Thyroid gland (tissue), 4 donors: ENCODE measurements at places on chromosomes 2 and 18. TPM values are rescaled to one million over a fixed set of nuclear protein-coding genes. Genes with fewer than 3 reads are reported as not detected.

- H3K4me3 ChIP-seq: no peak overlapping the region
- no peaks in the 10 kb centered on the region for H3K4me1 ChIP-seq
- no peak overlapping the region for H3K27ac ChIP-seq
Measured at GRCh38 chr2:145669301-145669700, 1149.4 kb upstream of the ZEB2 start.

- H3K4me3 ChIP-seq: no peak overlapping the region
- H3K27me3 ChIP-seq: no peaks in the 10 kb centered on the region
- no peaks in the 10 kb centered on the region for H3K4me1 ChIP-seq
- no peaks in the 10 kb centered on the region for H3K36me3 ChIP-seq
- DNase-seq: no peak
Measured at GRCh38 chr18:59801576-59801975, 98.2 kb upstream of the PMAIP1 start.

GRCh38 chr18:48889115-48889941 is 61.4 kb downstream of the SMAD7 start:
- H3K27ac ChIP-seq: no peak overlapping the region
- H3K27me3 ChIP-seq: no peaks in the 10 kb centered on the region
- no peak overlapping the region for H3K4me3 ChIP-seq
- peaks cover 7% of the 10 kb centered on the region for H3K4me1 ChIP-seq
- peak; percentile 51 for DNase-seq

DNA sequence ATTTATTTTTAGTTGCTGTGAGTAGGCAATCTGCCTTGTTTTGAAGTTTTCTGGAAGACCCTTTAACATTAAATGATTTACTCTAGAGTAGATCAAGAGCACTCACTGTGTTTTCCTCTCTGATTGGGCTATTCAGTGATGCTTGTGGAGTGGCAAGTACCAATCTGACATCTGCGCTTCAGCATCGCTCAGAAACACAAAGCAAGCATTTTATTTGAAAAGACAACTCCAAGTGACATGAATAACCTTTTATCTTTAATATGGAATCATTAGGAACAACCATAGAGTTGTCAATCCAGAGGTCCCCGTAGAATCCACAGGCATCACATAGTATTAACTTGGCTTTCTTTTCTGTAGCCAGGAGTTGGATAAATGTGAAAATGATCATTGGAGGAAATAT is 114.7 kb downstream of the CPS1 start:
- DNase-seq: no peak
- no peaks in the 10 kb centered on the region for H3K4me1 ChIP-seq

DNA sequence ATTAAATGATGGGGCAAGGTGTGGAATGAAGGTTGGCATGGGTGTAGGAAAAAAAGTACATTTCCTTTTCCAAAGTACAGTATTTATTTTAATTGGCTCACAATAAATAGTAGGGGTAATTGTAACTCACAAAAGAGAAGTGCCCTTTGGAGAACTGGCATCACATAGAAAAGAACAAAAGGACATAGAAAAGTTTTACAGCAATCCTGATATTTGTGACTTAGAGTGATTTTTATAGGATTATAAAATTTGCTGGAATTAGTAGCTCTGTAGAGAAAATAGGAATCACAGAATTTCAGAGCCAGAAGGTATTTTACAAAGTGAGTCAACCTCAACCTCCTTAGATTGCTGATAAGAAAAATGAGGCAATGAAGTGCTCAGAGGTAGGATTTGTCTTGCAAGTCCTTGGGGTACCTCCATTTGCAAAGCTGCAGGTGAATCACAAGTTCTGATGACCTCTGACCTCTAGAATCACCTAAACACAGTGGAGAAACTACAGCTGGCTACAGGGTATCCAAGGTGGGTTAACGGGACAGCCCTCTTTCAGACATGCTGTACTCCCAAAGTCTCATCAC is 133.6 kb downstream of the SOCS6 start:
- no peaks in the 10 kb centered on the region for H3K4me1 ChIP-seq
- no peaks in the 10 kb centered on the region for H3K36me3 ChIP-seq
- H3K27ac ChIP-seq: no peak overlapping the region
- DNase-seq: no peak
- H3K4me3 ChIP-seq: no peak overlapping the region

GRCh38 chr2:104841744-104842143 is 12.2 kb upstream of the POU3F3 start:
- H3K27ac ChIP-seq: no peak overlapping the region
- DNase-seq: no peak

DNA sequence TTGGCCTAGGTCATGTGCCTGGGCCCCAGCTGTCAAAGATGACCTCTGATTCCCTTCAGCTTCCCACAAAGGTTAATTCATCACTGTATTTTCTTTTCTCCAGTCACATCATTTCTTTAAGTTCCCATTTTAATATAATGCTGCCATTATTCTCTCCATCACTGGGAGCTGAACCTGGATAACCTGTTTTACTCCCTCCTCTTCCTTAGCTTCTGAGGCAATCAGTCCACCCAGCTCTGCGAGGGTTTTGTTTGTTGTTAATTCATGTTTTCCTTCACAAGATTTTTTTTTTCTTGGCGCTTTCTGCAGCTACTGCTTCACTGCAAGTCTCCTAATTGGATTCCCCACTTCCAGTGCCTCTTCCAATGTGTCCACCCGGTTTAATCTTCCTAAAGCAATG is 5.1 kb upstream of the EML4 start:
- no peak overlapping the region for H3K4me3 ChIP-seq
- no peaks in the 10 kb centered on the region for H3K36me3 ChIP-seq
- no peak overlapping the region for H3K27ac ChIP-seq
- H3K27me3 ChIP-seq: no peaks in the 10 kb centered on the region
- H3K4me1 ChIP-seq: no peaks in the 10 kb centered on the region
- no peak for DNase-seq

- no peak overlapping the region for H3K27ac ChIP-seq
- no peaks in the 10 kb centered on the region for H3K27me3 ChIP-seq
- no peak overlapping the region for H3K4me3 ChIP-seq
- DNase-seq: no peak
- H3K36me3 ChIP-seq: no peaks in the 10 kb centered on the region
Measured at GRCh38 chr2:55073000-55073983, 23.0 kb upstream of the RTN4 start.

DNA sequence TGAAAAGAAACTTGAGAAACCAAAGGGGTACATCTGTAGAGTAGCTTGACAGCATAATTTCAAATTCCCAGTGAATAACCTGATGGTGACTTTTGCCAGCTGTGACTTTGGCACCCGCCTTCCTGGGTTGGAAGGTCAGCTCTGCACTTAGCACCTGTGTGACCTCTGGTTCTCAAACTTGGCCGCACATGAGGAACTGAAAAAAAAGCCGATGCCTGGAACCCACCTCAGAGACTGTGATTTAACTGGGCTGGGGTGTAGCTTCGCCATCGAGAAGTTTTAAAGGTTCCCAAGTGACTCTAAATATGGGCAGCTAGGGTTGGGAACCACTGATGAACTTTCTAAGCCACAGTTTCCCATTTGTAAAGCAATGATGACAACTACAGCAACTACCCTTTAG is 6.5 kb downstream of the EFEMP1 start:
- no peaks in the 10 kb centered on the region for H3K27me3 ChIP-seq
- DNase-seq: no peak
- H3K27ac ChIP-seq: no peak overlapping the region
- no peak overlapping the region for H3K4me3 ChIP-seq
- peaks cover 11% of the 10 kb centered on the region for H3K4me1 ChIP-seq

DNA sequence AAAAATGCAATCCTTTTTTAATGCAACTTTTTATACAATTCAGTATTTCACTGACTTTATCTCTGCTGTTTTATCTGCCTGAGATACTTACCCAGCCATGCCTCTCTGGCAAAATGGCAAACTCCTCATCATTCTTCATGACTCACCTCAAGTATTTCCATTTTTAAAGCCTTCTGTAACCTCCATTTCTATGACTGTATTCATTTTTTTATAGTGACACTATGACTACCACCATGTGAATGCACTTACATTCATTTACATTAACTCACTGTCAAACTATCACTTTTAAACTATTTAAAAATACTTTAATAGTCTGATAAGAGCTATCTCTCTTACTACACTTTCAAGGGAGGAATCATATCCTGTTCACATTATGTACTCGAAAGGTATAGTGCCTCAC is 99.4 kb upstream of the SCN7A start:
- DNase-seq: no peak
- no peaks in the 10 kb centered on the region for H3K27me3 ChIP-seq
- H3K4me3 ChIP-seq: no peak overlapping the region

DNA sequence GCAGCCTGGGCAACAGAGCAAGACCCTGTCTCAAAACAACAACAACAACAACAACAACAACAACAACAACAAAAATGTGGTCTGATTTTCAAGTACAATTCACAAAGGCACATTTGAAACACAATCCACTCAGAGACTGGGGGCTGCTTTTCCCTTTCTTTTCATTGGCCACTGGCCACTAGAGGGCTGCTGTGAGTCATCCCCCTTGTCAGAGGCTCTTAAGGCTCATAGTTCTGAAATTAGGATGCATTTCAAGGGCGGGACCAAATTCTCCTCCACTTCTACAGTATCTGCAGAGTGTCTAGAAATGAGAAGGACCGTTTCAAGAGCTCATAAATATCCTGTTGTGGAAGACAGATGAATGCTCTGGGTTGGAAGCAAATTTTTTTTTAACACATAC is 285.4 kb downstream of the NRXN1 start:
- no peaks in the 10 kb centered on the region for H3K27me3 ChIP-seq
- no peaks in the 10 kb centered on the region for H3K36me3 ChIP-seq
- H3K27ac ChIP-seq: no peak overlapping the region
- H3K4me1 ChIP-seq: no peaks in the 10 kb centered on the region

- H3K4me3 ChIP-seq: no peak overlapping the region
- DNase-seq: no peak
- H3K27me3 ChIP-seq: no peaks in the 10 kb centered on the region
Measured at GRCh38 chr2:219111375-219112061, 49.1 kb downstream of the NHEJ1 start.

- no peaks in the 10 kb centered on the region for H3K27me3 ChIP-seq
- H3K4me3 ChIP-seq: no peak overlapping the region
- H3K4me1 ChIP-seq: peaks cover 12% of the 10 kb centered on the region
Measured at GRCh38 chr2:71136174-71136573, 5.7 kb downstream of the MPHOSPH10 start.

GRCh38 chr18:4119127-4119648 is 335.9 kb downstream of the DLGAP1 start:
- no peaks in the 10 kb centered on the region for H3K4me1 ChIP-seq
- no peak for DNase-seq
- no peaks in the 10 kb centered on the region for H3K36me3 ChIP-seq
- H3K4me3 ChIP-seq: no peak overlapping the region

- H3K4me1 ChIP-seq: no peaks in the 10 kb centered on the region
- no peaks in the 10 kb centered on the region for H3K27me3 ChIP-seq
- H3K4me3 ChIP-seq: no peak overlapping the region
- no peak for DNase-seq
Measured at GRCh38 chr2:115400940-115401339, 958.5 kb downstream of the DPP10 start.

- H3K4me3 ChIP-seq: no peak overlapping the region
- H3K27ac ChIP-seq: no peak overlapping the region
Measured at GRCh38 chr2:85111819-85112281, 21.3 kb upstream of the TCF7L1 start.

GRCh38 chr2:25722224-25722623 is 48.8 kb upstream of the DTNB start:
- no peak overlapping the region for H3K27ac ChIP-seq
- no peak overlapping the region for H3K4me3 ChIP-seq
- no peaks in the 10 kb centered on the region for H3K4me1 ChIP-seq
- H3K36me3 ChIP-seq: no peaks in the 10 kb centered on the region
- H3K27me3 ChIP-seq: no peaks in the 10 kb centered on the region
- DNase-seq: no peak

DNA sequence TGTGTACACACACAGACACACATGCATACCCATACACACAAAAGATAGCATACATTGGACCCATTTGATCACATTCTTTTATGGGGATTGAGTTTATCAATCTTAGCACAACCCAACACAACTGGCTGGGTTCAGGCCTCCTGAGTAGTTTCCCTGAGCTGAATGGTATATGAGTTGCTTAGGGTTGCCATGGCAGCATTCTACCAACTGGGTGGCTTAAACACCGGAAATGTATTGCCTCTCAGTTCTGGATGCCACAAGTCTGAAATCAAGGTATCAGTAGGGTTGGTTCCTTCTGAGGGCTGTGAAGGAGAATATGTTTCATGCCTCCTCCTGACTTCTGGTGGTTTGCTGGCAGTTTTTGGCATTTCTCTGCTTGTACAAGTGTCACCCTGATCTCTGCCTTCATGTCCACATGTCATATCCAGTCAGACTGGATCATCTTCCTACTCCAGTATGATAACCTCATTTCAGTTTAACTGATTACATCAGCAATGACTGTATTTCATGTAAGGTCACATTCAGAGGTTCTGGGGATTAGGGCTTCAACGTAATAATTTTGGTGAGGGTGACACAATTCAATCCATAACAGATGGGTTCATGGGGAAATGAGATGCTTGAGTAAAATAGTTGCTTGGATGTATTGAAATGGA is 212.7 kb downstream of the KCNE4 start:
- no peak for DNase-seq
- H3K4me1 ChIP-seq: no peaks in the 10 kb centered on the region
- no peak overlapping the region for H3K4me3 ChIP-seq
- H3K36me3 ChIP-seq: no peaks in the 10 kb centered on the region
- H3K27ac ChIP-seq: no peak overlapping the region

SERPINB3 gene
- not detected for total RNA-seq

SERPINB12 gene
- total RNA-seq: not detected

TMEM178A gene
- 6.5 TPM for total RNA-seq

INSIG2 gene
- 22.8 TPM for total RNA-seq
